Colonic mucosa (tissue), 4 donors: ENCODE measurements at places on chromosomes 5 and 9. TPM values are rescaled to one million over a fixed set of nuclear protein-coding genes. Genes with fewer than 3 reads are reported as not detected.
A peak's percentile ranks its signal among the peaks of the same experiment; 100 is the strongest.

NR5A1 gene
- 0.82 TPM for total RNA-seq

ROPN1L gene
- not detected for total RNA-seq

MLLT3 gene
- total RNA-seq, result 65.2 TPM

ADAMTS2 gene
- total RNA-seq, result 4.0 TPM

TRMO gene
- total RNA-seq, result 10.2 TPM

C1QTNF3 gene
- 2.7 TPM for total RNA-seq

COL15A1 gene
- 16.0 TPM for total RNA-seq

NTMT1 gene
- total RNA-seq, result 50.2 TPM

TTC23L gene
- total RNA-seq, result 0.35 TPM

GRCh38 chr9:118701985-118702384, 667.2 kb downstream of the BRINP1 start:
- DNase-seq, result no peak

DNA sequence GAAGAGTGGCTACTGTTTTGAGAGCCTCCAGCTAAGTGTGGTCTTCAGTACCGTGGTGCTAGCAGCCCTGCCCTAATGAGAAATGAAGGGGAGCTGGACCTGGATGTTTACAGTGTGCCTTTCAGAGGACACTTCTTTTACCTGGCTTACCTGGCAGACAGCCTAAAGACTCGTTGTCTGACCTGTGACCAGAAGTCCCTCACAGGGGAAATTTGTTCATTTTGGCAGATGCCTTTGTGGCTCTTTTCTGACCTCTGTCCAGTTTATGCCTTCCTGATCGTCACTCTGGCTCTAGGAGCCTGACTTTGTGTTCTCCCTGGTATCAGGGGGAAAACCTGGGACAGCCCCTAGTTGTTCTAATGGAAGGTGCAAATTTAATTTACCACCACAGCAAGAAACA, 475.1 kb downstream of the DMRTA1 start:
- no peak for DNase-seq

GRCh38 chr5:177412603-177413233, 3.4 kb upstream of the F12 start:
- no peak for DNase-seq

DNA sequence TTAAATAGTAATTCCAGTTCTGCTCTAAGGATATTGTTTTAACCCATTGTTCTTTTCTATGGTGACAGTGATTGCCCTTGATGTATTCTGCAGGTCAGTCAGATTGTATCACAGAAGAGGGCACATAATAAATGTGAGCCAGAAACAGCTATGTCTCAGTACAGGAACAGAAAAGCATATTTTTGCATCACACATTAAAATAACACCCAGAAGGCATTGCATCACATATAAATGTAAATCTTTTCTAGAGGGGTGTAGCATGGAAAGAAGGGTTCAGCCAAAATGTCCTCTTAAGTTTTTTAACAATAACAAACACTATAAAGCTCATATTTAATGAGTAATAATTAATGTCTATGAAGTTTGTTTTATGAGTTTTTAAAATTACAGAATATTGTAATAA, 30.0 kb downstream of the ZCCHC7 start:
- no peak for DNase-seq

- no peak for DNase-seq
These were observed 17.2 kb upstream of the RGS3 start for GRCh38 chr9:113446323-113446740.

GRCh38 chr5:80193401-80193800, 62.4 kb downstream of the SERINC5 start:
- DNase-seq, result no peak

DNA sequence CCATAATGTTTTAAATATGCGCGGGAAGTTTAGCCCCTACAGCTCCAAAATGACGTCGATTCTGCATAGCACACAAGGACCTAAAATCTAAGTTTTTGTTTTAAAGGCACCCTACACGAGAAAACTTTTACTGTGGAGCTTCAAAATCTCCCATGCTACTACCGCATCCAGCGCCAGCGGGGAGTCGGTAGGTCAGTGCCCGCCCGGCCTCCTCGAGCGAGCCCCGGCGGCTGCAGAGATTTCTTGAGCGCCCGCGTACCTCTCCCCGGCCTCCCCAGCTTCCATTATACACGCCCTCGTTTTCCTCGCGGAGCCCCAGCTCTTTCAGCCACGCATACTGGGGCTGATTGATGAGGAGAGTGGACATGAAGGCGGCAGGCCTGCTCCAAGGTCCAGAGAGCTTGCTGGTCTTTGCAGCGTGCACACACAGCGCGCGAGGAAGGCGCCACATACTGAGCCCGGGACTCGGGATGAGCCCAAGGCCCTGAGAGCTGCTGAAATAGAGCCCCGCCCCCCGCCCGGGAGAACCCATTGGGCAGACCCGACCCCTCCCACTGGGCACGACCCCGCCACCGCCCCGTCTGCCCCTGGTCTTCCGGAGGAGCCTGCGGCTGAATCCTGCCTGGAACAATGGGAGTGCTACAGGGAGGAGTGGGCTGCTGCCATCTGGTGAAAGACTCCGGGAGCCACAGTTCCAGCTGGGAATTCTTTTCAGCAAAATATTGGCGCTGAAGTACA, at the start of gene ALDH7A1:
Gene ALDH7A1 (minus strand): TSS at position 472 of the 738 bp plus-strand sequence. CDS start 21 bp downstream, at position 451.
- peak; percentile 91 for DNase-seq

DNA sequence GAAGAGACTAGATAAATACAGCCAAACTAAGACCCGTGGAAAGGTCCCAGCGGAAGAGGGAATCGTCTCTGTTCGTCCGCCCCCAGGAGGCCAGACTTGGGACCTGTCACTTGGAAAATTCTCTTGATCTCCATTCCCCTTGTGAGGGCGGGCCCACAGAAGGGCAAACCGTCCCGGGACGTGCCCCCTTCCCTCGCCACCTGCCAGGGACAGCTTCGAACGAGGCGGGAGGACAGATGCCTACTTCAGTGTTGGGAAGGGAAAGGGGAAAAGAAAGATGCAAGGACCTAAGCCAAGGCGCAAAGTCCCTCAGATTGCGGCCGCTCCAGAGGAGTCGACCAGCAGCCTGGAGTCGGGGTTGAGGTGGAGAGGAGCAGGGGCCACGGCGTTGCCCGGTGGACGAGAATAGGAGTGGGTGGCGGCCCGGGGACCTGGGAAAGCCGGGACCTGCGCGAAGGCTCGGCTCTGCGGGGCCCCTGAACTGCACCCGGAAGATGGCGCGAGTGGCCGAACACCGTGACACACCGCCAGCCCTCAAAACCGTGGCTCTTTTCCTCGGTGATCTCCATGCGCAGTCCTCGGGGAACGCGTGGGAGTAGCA, 4.4 kb upstream of the EBF1 start:
- DNase-seq, result peak; percentile 31

DNA sequence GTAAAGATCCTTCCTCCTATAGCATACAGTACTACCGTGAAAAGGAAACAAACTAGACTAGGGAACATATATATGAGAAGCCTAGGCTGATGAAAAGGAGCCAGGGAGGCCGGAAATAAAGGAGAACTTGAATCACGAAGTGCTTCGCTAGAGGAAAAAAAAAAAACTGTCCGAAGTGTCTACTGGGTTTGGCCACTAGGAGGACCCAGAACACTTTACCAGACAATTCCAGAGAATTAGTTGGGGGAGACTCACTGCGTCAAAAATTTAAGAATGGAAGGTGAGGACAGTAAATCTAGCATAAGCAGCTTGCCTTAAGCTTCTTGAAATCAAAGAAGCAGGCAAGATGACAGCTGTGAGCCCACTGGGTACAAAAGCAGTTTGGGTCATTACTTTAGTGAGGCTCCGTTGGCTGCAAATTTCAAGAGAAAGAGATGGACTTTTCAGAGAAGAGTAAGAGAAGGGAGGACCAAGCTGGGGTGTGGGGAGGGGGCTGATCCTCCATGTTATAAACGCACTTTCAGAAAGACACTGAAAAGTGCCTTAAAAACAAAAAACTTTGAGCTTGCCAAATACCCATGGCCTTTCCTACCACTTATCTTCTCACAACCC, 47.4 kb downstream of the P4HA2 start:
- DNase-seq, result peak; percentile 32

GRCh38 chr9:92188969-92189781, 74.0 kb upstream of the SPTLC1 start:
- DNase-seq, result no peak

GRCh38 chr9:129258124-129258822, 80.2 kb upstream of the IER5L start:
- peak; percentile 83 for DNase-seq

DNA sequence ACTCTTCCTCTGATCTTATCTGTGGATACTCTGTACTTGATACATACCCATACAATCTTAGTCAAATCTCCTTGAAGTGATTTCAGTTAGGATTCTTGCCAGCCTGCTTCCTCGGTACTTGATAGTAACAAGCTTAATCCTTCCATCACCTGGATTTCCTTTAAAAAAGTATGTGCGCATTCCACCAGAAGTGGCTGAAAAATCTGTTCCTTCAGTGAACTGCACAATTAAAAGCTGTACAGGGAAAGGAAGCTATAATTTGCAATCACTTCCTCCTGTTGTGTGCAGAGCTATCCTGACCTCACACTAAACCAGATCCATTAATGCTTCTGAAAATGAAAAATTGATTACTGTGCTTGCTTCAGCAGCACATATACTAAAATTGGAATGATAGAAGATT, 47.3 kb downstream of the PWWP2A start:
- no peak for DNase-seq

DNA sequence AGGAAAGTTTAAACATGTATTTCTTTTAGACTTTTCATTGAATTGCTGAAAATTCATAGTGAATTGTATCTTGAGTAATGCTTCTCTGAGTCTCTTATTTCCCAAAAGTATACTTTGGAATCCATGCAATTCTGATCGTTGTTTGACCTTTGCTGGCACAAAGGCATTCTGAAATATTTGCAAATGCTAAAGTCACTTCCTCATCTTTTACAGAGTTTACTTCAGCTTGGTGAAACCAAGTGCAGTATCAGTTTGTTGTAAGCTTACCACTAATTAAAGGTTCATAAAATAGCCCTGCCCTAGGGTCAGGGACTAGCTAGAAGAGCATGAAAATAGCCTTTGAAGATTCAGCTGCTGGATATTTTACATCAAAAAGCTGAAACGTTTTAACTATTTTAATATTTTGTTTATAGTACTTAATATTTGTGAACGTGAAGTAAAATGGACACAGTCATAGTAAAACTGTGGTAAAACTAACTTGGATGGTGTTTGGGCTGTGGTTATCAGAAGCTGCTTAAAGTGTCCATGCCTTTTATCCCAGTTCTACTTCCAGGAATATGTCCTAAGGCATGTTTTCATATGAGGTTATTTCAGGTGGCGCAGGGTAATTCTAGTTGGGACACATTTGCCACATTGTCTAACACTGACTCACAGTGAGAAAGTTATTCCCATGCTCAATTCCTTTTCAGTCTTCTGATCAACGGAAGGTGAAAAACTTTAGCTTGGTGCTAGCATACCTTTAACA, 45.3 kb downstream of the SLC22A5 start:
- DNase-seq, result no peak

- no peak for DNase-seq
These were observed 121.7 kb downstream of the PIK3R1 start for GRCh38 chr5:68337235-68337634.

DNA sequence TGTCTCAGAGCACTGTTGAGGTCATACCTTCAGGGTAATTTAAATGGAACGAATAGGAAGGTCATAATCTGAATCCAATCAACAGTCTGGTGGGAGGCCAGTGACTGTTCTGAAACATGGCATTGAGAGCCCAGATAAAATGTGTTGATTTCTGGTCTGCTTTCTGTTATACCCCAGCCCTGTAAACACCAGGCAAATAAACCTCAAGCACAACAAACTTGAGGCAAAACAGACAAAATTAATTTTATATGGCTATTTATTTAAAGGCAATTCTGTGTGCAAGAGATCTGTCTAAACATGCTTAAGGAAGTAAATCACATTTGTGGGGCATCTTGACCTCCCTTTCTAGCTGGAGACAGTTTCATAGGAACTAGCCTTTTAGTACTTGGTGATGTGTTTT, 140.9 kb upstream of the SPEF2 start:
- DNase-seq, result no peak

- DNase-seq, result no peak
These were observed 171.3 kb downstream of the RGS3 start for GRCh38 chr9:113634596-113635515.

DNA sequence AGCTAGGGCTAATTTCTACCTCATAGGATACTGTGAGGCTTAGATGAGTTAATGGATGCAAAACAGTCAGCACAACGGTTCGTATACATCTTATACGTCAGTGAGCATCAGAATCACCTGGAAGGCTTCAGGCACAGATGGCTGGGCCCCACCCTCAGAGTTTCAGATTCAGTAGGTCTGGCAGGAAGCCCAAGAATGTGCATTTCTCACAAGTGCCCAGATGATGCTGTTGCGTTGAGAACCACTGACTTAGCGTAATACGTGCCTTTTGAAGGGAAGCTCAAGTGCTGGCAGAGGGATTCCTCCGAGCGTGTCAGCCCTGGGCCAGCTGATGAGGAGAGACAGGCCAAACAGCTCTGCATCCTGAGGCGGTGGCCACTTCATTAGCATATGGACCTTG, 117.1 kb upstream of the WWC1 start:
- no peak for DNase-seq

- DNase-seq, result peak; percentile 79
These were observed 36.8 kb downstream of the C9orf50 start for GRCh38 chr9:129584136-129584535.

DNA sequence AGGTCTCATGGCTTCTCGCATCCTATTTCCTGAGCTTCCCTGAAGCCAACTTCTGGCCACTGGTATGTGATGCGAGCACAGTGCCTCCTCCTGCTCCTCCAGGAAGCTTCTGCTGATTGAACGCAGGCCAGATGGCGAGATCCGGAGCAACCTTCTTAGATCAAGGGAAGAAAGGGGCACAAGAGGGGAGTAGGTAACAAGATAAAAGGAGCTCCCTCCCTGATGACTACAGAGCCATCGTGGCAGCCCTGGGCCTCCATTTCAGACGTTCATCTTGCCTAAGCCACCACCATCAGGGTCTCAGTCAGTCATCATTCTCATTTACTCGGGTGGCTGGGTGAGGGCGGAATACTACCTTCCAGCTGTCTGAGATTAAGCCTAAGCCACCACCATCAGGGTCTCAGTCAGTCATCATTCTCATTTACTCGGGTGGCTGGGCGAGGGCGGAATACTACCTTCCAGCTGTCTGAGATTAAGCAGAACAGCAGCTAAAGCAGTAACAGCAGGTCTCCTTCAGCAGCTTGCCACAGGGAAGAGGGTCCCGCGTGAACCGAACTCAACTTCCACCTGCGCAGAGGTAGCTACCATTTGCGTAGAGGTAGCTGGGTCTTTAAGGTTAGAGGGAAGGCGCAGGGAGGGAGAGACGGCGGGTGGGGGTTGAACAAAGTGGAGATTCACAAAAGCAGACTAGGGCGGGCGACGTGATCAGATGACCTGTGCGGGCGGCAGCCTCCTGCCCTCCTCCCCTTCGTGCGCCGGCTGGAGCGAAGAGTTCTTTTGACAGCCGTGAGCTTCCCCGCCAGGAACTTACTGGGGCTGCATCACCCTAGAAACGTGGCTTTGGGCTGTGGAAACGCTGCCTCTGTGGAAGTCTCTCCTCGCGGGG, 27.9 kb upstream of the MGAT1 start:
- peak; percentile 74 for DNase-seq
